ENCODE measurements at places on chromosomes 2 and 18. TPM values are rescaled to one million over a fixed set of nuclear protein-coding genes. Genes with fewer than 3 reads are reported as not detected.

DNA sequence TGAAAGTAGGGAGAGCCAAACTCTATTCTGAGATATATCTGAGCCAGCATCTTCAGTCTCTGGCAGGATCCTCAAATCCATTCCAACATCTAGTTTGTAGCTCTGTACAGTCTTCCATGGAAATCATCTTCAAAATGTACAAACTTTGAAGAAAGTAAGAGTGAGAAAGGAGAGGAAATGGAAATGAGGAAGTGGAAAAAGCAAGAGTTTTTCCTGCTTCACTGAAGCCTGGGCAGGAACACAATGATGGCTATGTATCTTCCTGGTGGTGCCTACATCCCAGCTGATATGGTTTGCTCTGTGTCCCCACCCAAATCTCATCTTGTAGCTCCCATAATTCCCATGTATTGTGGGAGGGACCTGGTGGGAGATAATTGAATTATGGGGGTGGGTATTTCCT lies 4.1 kb upstream of the RPIA start:
- H3K4me3 ChIP-seq: no peak overlapping the region
- H3K27me3 ChIP-seq: no peaks in the 10 kb centered on the region
- no peak overlapping the region for H3K27ac ChIP-seq
- peaks cover 39% of the 10 kb centered on the region for H3K36me3 ChIP-seq
- H3K4me1 ChIP-seq: peaks cover 16% of the 10 kb centered on the region

DNA sequence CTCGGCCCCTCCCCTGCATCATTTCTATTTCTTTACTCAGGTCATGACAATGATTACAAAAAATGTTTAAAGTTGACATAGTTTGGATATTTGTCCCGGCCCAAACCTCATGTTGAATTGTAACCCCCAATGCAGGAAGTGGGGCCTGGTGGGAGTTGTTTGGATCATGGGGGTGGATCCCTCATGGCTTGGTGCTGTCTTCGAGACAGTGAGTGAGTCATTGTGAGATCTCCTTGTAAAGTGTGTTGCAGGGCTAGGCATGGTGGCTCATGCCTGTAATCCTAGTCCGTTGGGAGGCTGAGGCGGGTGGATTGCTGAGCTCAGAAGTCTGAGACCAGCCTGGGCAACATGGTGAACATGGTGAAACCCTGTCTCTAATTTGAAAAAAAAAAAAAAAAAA lies 9.2 kb upstream of the MAP4K4 start:
- DNase-seq: no peak
- H3K27me3 ChIP-seq: no peaks in the 10 kb centered on the region
- H3K4me3 ChIP-seq: no peak overlapping the region

DNA sequence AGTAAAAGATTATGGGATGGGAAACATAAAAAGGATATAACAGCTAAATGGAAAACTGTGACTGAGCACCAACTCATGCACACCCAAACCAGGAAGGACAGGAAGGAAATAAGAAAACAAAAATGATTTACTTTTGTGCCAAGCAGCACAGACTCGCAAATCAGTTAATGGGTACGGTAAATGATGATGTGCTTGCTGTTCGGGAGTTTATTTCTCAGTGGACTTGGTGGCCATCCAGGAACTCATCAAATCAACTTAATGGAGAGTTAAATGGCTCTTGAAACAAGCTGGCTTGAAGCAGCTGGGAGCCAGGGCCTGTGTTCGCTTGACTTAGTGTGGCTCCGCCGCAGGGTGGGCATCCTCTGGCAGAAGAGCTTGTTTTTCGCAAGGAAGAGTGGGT lies 36.2 kb downstream of the MTCL1 start:
- no peak overlapping the region for H3K4me3 ChIP-seq
- peaks cover 33% of the 10 kb centered on the region for H3K4me1 ChIP-seq
- H3K27ac ChIP-seq: no peak overlapping the region
- no peak for DNase-seq

DNA sequence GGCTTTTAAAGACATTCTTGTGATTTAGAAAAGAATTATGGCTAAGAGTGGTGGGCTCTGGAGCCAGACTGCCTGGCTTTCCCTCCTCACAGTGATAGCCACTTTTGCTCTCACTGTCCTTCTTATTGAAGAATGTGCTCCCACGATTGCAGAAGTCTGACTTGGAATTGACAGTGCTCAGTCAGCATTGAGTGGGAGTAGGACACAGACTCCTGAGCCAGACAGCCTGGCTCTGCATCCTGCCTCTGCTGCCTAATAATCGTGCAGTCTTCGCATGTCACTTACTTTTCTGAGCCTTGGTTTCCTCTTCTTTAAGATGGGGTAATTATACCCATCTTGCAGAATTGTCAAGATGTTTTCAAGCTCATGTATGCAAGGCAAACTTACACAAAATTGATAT lies 23.3 kb downstream of the SPATS2L start:
- no peak overlapping the region for H3K27ac ChIP-seq
- H3K4me3 ChIP-seq: no peak overlapping the region
- no peak for DNase-seq
- H3K4me1 ChIP-seq: no peaks in the 10 kb centered on the region

DNA sequence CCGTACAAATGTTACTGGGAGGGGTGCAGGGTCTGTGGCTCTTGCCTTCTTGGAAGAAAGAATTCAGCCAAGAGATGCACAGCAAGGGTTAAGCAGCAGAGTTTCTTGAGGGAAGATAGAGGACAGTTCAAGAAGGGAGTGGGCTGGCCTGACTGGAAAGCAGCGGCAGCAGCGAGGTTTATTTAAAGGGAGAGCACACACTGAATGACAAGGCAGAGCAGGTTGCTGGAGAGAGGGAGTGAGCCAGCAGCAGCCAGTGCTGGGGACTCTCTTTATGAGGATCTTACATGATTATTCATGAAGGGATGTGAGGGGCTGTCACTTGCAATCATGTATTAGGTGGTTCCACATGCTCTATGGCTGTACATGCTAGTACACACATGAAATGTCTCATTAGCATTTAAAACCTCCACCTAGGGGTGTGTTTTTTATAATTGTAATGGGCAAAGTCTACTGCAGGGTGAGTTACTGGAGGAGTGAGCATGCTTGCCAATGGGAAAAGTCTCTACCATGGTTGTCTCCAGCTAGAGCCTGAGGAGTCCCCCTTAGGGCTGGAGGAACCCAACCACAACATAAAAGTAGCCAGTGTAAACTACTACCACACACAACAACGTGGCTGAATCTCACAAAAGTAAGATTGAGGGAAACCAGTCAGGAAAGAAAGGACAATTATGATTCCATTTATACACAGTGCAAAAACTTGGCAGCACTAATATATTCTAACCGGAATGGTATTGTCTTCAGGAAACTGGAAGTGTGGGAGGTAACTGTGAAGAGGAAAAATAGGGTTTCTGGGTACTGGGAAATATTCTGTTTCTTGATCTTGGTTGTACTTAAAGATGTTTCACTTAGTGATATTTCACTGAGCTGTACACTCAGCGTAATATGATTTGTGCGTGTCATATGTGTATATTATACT lies 87.6 kb upstream of the FAM110C start:
- H3K4me3 ChIP-seq: no peak overlapping the region
- peaks cover 1% of the 10 kb centered on the region for H3K36me3 ChIP-seq
- H3K27ac ChIP-seq: no peak overlapping the region
- DNase-seq: no peak
- H3K27me3 ChIP-seq: peaks cover 7% of the 10 kb centered on the region
- no peaks in the 10 kb centered on the region for H3K4me1 ChIP-seq

- H3K36me3 ChIP-seq: no peaks in the 10 kb centered on the region
- peaks cover 4% of the 10 kb centered on the region for H3K27me3 ChIP-seq
- DNase-seq: no peak
Observed at GRCh38 chr2:23219666-23220065, 165.3 kb upstream of the KLHL29 start.

DNA sequence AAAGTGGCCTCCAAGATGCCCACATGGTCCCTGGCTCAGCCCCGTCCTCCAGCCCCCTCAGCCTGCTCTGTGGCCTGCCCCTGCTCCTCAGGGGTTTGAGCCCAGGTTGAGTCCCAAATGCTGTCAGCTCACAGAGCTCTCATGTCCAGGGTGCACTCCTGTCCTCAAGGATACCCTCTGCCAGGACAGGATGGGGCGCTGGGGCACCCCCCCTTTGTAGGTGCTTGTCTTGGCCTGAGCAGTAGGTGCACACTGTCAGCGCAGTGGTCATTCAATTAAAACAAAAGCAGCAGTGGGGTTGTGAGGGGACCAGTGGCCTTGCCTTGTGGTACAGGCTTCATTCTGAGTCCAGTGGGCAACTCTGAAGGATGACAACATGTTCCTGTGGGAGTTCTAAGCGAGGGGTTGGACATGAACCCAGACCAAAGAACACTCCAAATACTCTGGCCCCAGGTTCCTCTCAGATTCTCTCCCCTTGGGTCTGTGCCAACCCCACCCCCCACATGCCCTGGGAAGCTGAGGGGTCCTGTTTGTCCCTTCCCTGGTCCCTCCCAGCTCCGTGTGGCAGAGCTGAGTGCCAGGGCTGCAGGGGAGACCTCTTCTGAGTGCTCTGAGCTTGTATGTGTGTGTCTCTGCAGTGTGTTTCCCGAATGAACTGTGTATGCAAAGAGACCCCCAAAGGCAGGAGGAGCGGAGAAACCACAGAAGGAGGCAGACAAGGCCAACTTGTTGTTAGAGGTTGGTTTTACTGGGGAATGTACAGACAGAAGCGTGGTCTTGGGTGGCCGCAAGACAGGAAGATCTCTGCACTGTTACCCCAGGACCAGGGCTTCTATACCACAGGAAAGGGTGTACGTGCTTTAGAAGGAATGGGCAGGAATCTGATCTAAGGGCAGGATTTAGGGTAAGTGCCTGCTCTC lies 155.6 kb upstream of the HS6ST1 start:
- peaks cover 3% of the 10 kb centered on the region for H3K4me1 ChIP-seq
- no peak for DNase-seq
- no peak overlapping the region for H3K27ac ChIP-seq
- no peak overlapping the region for H3K4me3 ChIP-seq

- no peak overlapping the region for H3K27ac ChIP-seq
Observed at GRCh38 chr2:7721413-7721995, 804.3 kb downstream of the RNF144A start.

DNA sequence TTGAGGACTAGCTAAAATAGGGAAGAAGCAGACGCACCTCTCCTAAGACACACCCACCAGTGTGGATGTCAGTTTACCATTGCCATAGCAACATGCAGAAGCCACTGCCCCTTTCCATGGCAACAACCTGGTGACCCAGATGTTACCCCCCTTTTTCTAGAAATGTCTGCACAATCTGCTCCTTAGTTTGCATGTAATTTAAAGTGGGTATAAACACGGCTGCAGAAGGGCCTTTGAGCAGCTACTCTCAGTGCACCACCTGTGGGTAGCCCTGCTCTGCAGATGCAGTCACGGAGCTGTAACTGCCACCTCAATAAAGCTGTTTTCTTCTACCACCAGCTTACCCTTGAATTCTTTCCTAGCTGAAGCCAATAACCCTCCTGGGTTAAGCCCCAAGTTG lies 87.1 kb downstream of the FBXO15 start:
- no peak overlapping the region for H3K27ac ChIP-seq
- H3K4me3 ChIP-seq: no peak overlapping the region
- DNase-seq: no peak
- no peaks in the 10 kb centered on the region for H3K27me3 ChIP-seq

GRCh38 chr18:73244401-73244800 lies 376.6 kb upstream of the NETO1 start:
- no peaks in the 10 kb centered on the region for H3K27me3 ChIP-seq
- H3K4me3 ChIP-seq: no peak overlapping the region
- DNase-seq: no peak
- no peaks in the 10 kb centered on the region for H3K4me1 ChIP-seq
- no peaks in the 10 kb centered on the region for H3K36me3 ChIP-seq

DNA sequence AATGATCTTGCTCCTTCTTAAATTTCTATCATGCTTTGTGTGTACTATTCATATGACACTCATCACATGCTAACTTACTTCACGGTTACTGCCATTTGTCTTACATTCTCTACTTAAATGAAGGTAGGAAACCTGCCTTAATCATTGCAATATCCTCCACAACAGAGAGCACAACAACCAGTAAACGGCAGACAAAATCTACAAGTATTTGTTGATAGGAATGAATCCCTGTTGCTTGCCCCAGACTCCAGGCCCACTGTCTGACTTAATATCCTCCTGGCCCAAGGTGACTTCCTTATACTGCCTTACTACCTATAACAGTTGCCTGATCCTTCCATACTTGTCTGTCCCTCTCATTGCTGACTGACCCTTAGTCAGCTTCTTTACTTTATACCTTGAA lies 3.5 kb downstream of the PPP3R1 start:
- H3K27me3 ChIP-seq: no peaks in the 10 kb centered on the region
- H3K27ac ChIP-seq: no peak overlapping the region
- H3K36me3 ChIP-seq: peaks cover 14% of the 10 kb centered on the region
- H3K4me3 ChIP-seq: peak overlapping the region; percentile 4
- no peak for DNase-seq

DNA sequence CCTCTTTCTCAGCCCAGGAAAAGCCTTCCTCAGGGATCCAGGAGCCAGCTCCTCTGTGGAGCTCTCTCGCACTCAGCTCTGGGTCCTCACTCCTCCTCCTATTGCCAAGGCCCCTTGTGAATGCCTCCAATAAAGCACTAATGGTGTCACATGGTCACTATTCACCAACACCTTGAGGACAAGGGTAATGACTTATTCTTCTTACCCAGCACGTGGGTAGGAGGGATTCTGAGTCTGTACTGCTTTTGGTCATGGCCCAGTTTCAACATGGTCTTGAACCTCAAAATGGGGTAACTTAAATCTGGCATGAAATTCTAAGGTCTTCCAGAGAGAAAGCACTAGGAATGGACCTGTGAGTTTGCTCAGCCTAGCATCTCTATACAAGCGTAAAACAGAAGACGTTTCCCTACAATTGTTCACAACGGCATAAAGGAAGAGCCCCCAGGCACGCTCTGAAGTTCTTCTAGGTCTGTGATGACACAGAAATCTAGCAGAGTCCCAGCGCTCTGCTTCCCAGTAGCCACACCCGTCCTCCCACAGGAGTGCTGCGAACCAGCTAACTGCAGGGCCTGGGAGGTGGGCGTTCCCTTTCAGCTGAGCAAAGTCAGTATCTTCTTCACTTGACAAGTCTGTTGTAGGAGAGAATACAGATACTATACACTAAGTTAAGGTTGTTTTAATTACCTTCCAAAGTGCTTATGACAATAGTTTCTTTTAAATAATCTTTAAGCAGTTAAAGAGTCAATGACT lies 14.6 kb upstream of the KIDINS220 start:
- H3K27me3 ChIP-seq: peaks cover 1% of the 10 kb centered on the region
- DNase-seq: no peak
- H3K4me1 ChIP-seq: peaks cover 2% of the 10 kb centered on the region
- H3K36me3 ChIP-seq: no peaks in the 10 kb centered on the region

- H3K36me3 ChIP-seq: no peaks in the 10 kb centered on the region
- no peak overlapping the region for H3K27ac ChIP-seq
- H3K4me3 ChIP-seq: no peak overlapping the region
- H3K4me1 ChIP-seq: no peaks in the 10 kb centered on the region
- no peaks in the 10 kb centered on the region for H3K27me3 ChIP-seq
Observed at GRCh38 chr2:5951471-5951870, 259.3 kb downstream of the SOX11 start.

GRCh38 chr18:21257386-21257785 lies 15.4 kb downstream of the GREB1L start:
- H3K4me1 ChIP-seq: no peaks in the 10 kb centered on the region
- no peak overlapping the region for H3K4me3 ChIP-seq
- no peaks in the 10 kb centered on the region for H3K36me3 ChIP-seq

The CFC1 gene
- total RNA-seq: not detected

The ITGB6 gene
- not detected for total RNA-seq

The NEUROD1 gene
- not detected for total RNA-seq

The SALL3 gene
- not detected for total RNA-seq

The MARCO gene
- total RNA-seq: not detected

The ORC2 gene
- total RNA-seq: 53.7 TPM

The TUBA4B gene
- total RNA-seq: not detected

The COL4A3 gene
- not detected for total RNA-seq

The SLC9A4 gene
- total RNA-seq: 0.07 TPM

The ADRA2B gene
- 0.52 TPM for total RNA-seq

The SH2D6 gene
- total RNA-seq: 0.88 TPM

The CNNM3 gene
- total RNA-seq: 17.3 TPM

The ANO7 gene
- total RNA-seq: 0.57 TPM

Data from activated naive CD4-positive, alpha-beta T cell treated with anti-CD3 and anti-CD28 coated beads for 36 hours (primary cell).